ENCODE measurements at places on chromosomes 11 and 22.

DNA sequence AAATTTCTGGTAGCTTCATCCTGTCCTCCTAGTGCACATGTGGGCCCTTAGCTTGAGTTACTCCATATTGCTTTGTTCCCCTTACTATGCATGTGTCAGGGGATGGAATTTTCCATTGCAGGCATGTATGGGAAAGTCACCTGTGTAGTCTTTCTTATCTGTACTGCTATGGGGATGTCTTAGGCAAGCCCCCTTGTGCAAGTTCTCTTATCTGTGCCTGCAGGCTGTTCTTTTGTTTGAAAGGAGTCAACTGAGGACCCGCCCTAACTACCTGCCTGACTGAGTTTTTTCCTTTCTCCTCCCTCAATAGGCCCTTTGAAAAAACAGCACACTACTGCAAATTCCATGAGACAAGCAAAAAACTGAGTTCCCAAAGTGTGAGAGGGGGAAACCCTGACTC, 8.7 kb downstream of the OR8K5 start:
- no peak for DNase-seq

DNA sequence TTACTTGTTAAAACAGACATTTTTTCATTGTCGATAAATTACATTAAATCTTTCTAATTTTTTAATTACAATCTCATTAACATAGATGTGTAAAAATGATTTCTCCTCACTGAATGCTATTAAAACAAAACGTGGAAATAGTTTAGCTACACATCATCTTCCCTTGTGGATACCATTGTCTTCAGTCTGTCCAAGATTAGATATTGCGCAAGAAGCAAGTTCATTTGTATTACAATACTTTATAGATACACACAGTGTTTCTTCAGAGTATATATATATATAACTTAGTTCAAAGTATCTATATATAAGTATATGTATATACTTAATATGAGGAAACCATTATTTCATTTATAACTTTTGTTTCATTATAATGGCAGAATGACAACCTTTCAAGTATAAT, 883.3 kb upstream of the CNTN5 start:
- no peak for DNase-seq

GRCh38 chr11:97982512-97982911, 1038.2 kb upstream of the CNTN5 start:
- DNase-seq = no peak

- DNase-seq = no peak
Observed at GRCh38 chr11:47711816-47712215, 3.4 kb downstream of the AGBL2 start.

GRCh38 chr11:119607726-119608125, 121.3 kb downstream of the NECTIN1 start:
- DNase-seq = no peak

- no peak for DNase-seq
Observed at GRCh38 chr11:125381499-125382044, 114.5 kb downstream of the FEZ1 start.

DNA sequence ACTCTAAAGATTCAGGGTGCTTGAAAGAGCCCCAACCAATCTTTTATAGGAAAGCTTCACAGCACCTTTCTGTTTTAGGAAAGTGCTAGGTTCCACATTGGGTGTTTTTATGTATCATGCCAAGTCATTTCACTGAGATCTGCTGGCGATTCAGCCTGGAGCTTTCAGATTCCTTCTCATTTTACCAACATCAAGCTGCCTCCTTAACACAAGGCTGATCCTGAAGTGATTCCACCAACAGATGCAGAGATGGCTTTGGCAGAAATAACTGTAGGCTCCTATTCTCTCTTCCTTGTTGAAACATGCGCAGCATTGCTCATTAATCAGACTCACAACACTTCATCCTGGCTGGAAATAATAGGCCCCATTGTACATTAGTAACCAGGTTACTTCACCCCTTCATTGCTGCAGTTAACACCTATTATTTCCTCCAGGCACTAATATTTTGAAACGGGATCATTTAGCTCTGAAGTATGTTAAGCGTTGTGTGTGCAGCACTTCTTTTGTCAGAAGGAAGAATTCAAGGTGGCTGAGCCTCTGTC, 89.0 kb downstream of the OPCML start:
- no peak for DNase-seq

DNA sequence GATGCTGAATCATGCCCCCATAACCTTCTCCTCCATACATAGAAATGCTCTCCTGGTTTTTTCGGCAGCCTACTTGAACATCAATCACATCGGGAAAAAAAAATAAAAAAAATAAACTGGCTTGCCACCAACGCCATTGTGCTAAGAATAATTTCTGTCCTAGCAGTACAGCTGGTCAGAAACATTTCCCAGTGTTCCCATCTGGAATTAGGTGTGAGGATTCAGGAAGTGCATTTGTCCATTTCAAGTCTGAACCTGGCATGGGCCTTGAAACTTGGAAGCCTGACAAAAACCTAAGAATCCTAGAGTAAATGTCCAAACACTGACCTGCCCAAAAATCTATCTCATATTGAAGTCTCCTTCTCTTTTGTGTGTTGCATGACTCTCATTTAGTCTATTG, 16.6 kb upstream of the NAV2 start:
- DNase-seq = no peak

DNA sequence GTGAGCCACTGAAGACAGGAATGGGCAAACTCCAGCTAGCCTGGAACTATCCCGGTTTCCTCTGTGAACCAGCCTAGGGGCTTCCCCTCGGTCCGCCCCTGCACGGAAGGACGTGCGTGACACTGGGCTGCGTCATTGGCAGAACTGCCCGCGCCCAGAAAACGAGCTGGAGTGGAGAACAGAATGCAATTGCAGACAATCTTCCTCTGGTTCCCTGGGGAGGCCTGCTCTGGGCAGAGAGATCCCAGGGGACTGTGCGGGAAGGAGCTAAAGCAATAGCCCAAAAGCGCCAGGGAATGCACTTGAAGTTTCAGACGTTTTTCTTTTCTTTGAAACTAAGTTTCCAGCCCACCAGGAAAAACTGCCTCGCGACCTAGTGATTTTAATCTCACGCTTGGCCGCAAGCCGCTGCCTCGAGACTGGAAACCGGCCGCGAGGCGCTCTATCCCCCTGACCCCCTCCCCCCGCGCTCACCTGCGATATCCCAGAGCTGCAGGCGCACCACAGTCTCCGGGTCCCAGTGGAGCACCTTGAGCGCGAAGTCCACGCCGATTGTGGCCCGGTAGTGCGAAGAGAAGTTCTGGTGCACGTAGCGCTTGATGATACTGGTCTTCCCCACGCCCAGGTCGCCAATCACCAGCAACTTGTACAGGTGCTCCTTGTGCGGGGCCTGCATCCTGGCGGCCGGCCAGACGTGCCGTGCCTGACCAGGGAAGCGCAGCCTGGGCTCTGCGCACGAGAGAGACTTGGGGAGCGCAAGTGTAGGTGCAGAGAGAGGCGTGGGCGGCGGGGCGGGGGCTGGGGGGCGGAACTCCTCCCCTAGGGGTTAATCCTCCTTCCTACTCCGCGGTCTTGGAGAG, at the start of gene RAB38:
Gene RAB38, minus strand, starts transcription at position 735 of the 860 bp plus-strand sequence. Its CDS starts 59 bp downstream, at position 676.
- DNase-seq = peak; percentile 66

DNA sequence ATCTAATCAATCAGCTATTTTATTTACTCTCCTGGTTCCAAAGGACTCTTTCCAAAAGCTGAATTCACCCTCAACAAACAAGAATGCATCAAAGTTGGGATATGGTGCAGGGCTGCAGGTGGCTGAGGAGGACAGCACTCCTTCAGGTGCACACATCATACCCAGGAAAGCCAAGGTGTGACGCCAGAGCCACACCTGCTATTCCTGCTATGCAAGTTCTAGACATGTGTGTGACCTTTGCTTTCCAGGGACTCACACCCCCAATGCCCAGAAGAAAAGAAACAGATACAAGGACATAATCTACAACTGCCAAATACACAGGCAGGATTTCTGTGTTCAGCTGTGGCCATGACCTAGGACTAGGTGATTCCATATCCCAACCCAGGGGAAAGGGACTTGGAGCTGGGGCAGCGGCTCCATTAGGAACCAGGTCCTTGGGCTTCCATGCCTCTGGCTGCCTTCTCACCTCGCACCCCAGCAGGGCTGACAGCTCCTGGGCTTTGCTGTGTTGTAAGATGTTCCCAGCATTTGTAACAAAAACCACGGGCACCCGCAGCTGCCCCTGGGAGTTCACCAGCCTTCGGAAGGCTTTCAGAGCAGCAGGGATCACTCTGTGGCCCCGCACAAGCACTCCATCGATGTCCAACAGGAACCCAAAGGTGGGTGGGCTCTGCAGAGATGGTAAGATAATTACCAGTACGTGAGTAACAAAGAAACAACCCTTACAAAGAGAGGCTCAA, 9.8 kb downstream of the HDHD5 start:
- peak; percentile 14 for DNase-seq

GRCh38 chr11:86459682-86460460, 85.2 kb downstream of the CCDC81 start:
- no peak for DNase-seq

GRCh38 chr11:94885581-94885980, 87.8 kb downstream of the CWC15 start:
- DNase-seq = no peak
